Mammary epithelial cell (primary cell): ENCODE measurements at places on chromosomes 16 and 17. TPM values are rescaled to one million over a fixed set of nuclear protein-coding genes. Genes with fewer than 3 reads are reported as not detected.

Gene NIP7
- polyA plus RNA-seq = 19.7 TPM

Gene ZG16B
- 0.42 TPM for polyA plus RNA-seq

Gene GLIS2
- 3.6 TPM for polyA plus RNA-seq

Gene NOD2
- polyA plus RNA-seq = 0.28 TPM

Gene ABCA8
- polyA plus RNA-seq = not detected

Gene GP1BA
- polyA plus RNA-seq = not detected

Gene CANT1
- 61.6 TPM for polyA plus RNA-seq

Gene PHLPP2
- 6.5 TPM for polyA plus RNA-seq

Gene RNF222
- polyA plus RNA-seq = 0.07 TPM

Gene RNF43
- polyA plus RNA-seq = 6.4 TPM

Gene RAMP2
- polyA plus RNA-seq = 0.08 TPM

Gene KRTAP2-3
- polyA plus RNA-seq = 4.5 TPM

Gene PIK3R5
- polyA plus RNA-seq = 0.16 TPM

Gene HEATR3
- polyA plus RNA-seq = 17.3 TPM

Gene HOXB13
- 0.01 TPM for polyA plus RNA-seq

Gene CHAD
- not detected for polyA plus RNA-seq

Gene CUEDC1
- polyA plus RNA-seq = 9.2 TPM

Gene PIEZO1
- polyA plus RNA-seq = 144 TPM

Gene CACNA1G
- polyA plus RNA-seq = 0.03 TPM

Gene HOXB9
- polyA plus RNA-seq = not detected

Gene TBC1D3
- not detected for polyA plus RNA-seq

- DNase-seq = peak; percentile 90
These were observed 10.6 kb upstream of the TERF2 start for GRCh38 chr16:69396187-69397061.

GRCh38 chr16:68951991-68952877, 108.9 kb downstream of the TANGO6 start:
- peak; percentile 94 for DNase-seq

- DNase-seq = no peak
These were observed 408.6 kb downstream of the MAF start for GRCh38 chr16:79191933-79192332.

GRCh38 chr17:41592601-41593305, 6.1 kb upstream of the KRT14 start:
- peak; percentile 30 for DNase-seq

DNA sequence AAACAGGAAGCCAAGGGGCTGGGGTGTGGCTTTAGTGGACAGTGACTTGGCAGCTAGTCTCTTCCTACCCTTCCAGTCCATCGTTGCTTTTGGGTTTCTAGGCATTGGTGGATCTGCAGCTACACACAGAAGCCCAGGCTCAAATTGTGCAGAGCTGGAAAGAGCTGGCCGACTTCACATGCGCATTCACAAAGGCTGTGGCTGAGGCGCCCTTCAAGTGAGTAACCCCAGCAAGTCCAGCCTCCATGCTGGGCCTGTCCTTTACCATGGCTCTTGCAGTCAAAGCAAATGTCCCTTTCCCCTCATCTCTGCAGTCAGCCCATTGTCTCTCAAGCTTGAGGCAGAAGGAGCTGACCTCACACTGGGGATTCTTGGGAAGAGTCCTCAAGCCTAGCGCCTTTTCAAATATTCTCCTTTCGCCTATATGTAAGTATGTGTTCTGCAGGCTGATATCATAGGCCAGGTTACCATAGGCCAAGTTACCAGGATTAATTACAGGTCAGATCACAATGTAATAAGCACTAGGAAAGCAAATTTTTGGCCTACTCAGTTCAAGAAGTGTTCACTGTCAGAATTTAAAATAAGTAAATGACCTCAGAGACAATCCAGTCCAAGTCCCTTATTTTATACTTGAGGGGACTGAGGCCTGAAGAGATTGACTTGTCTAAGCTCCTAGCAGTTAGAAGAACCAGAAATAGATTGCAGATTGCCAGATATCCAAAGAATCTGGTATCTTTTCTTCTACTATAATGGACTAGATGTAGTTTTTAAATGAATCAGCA, 6.5 kb downstream of the EME1 start:
- no peak for DNase-seq

GRCh38 chr17:16910341-16910740, 61.6 kb downstream of the TNFRSF13B start:
- no peak for DNase-seq

DNA sequence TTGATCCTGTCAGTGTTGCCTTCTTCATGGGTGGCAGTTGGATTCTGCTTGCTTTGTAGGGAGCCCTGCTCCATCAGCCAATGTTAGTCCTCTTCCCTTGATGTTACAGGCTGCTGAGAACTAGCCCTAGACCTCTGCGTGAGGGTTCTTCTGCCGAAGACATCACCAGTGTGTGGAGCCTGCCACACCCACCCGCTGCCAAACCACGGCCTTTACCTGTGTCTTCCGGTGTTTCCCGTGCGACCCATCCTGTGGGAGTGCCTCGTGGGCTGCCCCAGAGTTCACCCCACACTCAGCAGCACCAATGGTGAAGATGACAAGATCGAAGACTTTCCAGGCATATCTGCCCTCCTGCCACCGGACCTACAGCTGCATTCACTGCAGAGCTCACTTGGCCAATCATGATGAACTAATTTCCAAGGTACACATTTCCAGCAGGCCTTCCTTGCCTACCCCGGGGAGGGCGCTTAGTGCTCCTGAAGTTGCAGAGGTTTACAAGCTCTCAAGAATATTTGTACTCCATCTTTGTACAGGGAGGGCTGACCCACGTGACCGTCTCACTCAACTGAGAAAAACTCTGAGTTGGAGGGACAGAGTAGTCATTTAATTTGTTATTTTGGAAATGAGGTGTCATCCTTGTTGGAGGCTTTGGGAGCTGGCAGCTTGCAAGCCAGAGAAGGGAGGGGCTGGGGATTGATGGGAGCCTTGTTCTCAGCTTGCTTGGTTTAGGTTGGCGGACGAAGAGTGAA, 21.8 kb downstream of the YPEL2 start:
- no peak for DNase-seq

DNA sequence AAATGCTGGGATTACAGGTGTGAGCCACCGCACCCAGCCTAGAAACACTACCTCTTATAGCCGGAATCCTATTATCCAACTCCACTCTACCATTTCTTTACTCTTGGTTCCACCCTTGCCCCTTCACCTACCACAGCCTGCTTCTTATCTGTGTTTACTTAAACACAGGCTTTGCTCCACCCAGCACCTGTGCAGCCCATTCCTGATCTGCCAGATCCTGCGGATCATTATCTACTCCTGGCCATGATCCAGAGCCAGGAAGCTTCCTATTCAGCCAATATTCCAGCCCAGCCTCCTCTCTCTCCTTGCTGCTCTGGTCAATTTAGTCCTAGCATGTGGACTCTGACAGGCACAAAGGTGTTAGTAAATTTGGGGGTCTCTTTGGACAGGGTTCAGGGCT, 98.8 kb upstream of the MED13 start:
- no peak for DNase-seq

DNA sequence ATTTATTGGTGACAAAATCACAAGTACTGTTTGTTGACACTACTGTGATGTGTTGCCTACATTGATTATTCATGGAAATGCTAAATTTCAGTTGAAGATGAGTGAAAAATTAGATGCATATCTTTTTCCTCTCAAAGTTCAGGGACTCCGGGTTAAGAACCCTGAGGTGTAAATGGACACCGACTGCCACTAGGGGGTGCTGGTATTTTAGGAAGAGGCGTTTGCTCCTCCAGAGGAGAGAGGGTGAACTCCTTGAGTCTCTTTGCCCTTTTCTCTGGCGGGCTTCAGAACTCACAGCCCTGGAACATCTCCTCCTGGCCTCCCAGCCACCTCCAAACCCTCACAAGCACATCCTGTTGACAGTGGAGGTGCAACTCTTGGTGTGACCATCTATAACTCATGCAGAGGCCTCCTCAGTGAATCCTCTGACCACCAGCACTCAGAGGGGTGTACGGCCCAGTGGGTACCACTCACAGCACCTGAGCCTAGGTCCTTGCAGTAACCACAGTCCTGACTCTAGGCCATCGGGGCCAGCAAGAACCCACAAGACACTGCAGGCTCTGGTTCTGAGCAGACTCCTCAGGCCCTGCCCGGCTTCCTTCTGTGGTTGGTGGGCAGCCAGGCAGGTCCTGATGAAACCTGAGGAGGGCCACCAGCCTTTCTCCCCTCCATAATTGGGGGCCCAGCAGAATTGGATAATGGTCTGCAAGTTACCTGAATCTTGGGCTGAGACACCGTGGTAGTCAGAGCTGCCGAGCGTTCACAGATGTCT, 26.2 kb upstream of the PIK3R5 start:
- DNase-seq = peak; percentile 47

DNA sequence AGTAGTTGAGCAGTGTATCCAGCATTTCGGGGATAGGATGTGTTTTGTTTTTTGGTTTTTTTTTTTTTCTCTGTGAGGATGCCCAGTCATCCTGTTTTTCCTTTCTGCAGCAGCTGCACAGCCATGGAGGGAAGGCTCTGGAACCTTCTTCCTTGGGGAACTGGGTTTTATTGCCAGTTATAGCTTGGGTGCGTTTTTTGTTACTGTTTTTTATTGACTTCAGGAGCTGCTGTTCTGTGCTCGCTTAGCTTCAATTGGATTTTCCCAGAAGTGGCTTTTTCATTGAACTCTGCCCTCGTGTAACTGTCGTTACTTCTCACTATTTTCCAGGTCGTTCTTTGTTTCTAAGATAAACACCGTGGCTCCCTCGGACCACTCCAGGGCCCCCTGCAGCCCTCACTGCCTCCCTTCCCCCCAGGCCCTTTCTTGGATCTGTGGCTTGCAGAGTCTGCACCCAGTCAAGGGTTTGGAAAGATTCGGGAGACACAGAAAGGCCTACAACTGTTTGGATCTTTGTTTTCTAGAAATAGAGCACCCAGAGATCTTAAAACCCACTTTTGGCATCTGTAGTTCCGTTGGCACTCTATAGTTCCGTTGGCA, 119.7 kb upstream of the CACNG5 start:
- DNase-seq = no peak

DNA sequence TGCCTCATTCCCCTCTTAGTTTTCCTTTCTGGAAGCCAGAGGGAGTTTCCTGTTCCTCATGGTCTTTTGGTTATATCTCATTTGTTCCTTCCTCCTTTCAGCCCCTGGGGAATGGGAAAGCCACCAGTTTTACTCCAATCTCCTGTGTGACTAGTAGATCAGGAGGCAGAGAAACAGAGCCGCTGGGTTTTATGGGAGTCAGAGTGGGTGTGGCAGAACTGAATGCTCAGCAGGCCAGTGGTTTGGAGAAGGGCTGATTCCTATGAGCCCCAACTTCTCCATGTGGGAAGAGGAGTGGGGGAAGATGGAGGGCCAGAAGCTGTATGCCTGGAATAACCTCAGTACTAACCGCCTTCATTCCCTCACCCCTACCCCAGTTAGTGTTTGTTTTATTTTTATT, 4.1 kb downstream of the DNAH2 start:
- no peak for DNase-seq

GRCh38 chr17:76830987-76831715, 37.1 kb upstream of the MGAT5B start:
- peak; percentile 10 for DNase-seq

DNA sequence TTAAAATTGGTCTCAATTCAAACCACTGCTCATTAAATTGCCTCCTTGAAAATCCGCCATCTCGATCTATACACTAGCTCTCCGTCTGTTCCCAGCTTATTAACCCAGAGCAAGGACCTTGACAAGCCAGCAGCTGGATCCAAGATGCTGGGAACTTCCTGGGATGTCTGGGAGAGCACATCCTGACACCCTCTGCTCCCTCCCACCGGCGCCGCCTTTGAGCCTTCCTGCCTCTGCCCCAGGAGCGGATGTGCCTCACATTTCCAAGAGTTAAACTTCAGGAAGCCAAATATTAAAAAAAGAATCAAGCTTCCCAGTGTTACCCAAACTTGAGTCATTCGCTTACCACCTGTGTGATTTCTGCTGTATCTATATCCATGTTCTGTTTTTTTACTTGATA, 107.9 kb downstream of the HAPSTR1 start:
- DNase-seq = no peak

DNA sequence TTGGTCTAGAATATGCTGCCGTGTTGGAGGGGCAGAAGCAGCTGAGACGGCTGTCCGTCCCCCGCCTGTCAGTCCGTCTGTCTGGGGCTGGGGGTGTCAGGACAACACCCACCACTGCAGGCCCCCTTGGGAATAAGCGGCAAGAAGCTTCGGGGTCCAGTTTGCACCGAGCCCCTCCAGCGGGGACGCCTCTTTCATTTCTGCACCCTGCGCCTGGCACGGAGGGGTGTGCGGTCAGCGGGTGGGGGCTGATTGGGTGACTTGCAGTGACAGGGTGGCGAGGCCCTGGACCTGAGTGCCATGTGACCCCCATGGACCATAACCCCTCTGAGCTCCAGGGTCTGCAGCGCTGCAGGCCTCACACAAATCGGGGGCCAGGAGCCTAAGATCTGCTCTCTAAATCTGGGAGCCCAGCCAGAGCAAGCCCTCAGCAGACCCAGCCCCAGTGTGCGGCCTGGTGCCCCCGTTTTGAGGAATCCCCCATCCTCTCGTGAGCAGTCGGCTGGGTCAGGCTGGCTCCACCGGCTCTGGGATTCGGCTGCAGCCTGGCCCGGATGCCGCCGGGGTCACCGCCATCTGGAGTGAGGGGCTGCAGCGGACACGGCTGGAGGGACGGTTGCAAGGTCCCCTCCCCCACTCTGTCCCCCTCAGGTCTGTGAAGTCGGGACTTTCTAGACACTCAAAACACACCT, 8.3 kb downstream of the CBFA2T3 start:
- DNase-seq = no peak

GRCh38 chr17:828761-829160, 46.6 kb downstream of the MRM3 start:
- no peak for DNase-seq

- peak; percentile 47 for DNase-seq
These were observed 1.1 kb downstream of the VAT1 start for GRCh38 chr17:43020789-43021740.

GRCh38 chr16:64969221-64969620, 152.6 kb downstream of the CDH11 start:
- DNase-seq = no peak

GRCh38 chr17:48297825-48298224, 132.2 kb downstream of the SKAP1 start:
- DNase-seq = no peak

- DNase-seq = no peak
These were observed 43.1 kb downstream of the DUSP14 start for GRCh38 chr17:37532756-37533155.

DNA sequence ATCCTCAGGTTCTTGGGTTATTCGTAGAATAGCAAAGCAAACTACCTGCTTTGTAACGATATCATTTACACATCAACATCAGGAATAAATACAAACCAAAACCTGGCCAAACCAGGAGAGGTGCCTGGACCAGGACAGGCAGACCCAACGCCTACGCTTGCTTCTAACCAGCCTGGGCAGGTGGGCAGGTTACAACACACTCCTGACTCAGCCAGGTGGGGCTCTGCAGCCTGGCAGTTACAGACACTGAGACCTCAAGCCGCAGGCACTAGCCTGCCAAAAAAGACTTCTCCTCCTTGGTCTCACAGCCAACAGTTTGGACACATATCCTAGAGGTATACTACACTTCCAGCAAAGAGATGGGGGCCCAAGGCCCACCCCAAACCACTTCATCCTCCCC, 14.0 kb downstream of the ANKRD11 start:
- DNase-seq = peak; percentile 99

DNA sequence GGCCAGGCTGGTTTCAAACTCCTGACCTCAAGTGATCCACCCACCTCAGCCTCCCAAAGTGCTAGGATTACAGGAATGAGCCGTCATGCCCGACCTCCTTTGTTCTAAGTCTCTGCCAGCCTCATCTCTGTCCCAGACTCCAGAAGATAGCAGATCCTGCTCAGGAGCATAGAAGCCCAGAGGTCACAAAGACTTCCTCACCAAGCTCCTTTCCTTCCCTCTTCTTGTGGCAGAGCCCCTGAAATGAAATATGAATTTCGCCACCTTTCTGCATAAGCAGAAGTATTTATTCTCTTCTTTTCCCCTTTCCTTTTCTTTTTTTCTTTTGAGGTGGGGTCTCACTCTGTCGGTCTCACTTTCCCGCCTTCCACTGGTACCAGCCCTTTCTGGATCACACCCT, 11.5 kb upstream of the PIPOX start:
- DNase-seq = no peak
